ENCODE measurements at places on chromosomes 7 and 10.

- DNase-seq: no peak
These were observed 535.9 kb upstream of the POT1 start for GRCh38 chr7:125465527-125465926.

GRCh38 chr7:40015790-40016296 is 65.8 kb downstream of the CDK13 start:
- no peak for DNase-seq

DNA sequence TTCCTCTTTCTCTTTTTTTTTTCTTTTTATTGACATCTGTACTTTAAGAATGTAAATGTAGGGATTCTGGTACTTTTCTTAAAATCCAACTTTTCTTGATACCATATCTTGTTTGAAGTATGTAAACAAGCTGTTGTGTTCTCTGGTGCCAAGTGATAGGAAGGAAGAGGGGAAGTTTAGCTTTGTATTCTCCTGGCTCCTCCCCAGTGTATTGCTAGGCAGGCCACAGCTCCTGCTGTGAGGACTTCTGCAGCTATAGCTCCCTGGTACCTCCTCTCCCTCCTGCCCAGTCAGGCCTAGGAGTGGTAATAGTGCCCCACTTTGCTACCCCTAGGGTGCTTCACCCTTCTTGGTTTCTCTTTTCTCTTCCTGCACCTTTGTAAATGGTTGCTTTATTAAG is 45.3 kb upstream of the SP8 start:
- DNase-seq: no peak

DNA sequence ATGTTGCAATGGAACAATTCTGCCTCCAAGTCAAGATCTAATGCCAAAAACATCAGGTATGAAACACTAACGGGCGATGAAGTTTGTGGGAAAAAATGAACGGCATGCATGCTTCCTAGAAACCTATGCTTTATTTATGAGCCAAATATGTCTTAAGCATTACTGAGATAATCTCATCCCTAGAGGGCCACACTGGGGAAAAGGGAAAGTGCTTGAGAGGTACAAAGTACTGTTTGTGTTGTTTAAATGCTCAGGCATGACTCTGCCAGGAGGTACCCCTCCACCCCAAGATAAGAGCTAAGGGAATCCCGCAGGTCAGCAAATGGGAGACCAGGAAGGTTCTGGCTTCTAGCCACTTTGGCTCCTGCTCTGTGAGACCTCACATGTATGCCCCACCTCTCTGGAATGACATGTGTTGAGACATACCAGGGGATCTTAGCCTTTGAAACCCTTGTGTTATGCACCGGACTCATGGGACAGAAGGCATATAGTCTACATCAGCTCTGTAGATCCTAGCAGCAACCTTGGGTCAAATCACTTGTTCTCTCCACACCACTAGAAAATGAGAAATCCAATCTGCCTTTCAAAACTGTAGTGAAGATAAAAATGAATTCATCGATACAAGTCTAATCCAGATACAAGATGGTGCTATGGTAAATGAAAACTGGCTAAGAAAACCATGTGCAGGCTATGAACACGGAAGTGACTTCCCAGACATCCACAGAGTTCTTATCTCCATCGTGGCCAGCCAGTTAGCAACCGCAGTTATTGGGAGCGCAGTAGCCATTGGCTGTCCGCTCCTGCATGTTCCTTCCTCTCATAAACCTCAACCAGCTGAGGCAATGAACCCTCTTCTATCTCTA is 61.0 kb downstream of the CREB3L2 start:
- no peak for DNase-seq

DNA sequence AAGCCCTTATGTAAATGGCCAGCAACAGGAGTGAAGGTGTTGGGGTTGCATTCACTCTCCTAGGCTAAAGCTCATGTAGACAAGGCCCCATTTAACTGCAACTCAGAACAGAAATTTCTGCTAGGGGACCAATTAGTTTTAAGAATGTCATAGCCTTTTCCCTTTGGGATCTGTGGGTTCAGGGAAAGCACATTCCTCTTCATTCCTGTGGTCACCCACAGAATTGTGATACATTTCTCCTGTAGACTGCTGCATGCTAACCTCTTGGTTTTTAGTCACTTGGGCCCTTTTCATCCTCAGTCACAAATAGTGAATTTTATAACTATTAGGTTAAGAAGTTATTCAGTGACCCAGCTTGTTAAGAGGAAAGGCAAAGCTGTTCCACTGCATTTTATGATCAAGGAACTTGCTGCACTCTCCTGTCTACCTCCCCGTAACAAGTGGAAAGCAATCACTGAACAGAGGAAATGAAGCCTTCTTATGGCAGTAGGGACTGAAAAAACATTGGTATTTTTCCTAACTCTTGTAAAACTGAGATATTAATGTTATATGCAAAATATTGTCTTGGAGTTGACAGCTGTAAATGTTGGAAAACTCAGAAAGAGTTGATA is 124.9 kb downstream of the SND1 start:
- no peak for DNase-seq

GRCh38 chr7:124033095-124033806 is 384 bp upstream of the TMEM229A start:
- no peak for DNase-seq

DNA sequence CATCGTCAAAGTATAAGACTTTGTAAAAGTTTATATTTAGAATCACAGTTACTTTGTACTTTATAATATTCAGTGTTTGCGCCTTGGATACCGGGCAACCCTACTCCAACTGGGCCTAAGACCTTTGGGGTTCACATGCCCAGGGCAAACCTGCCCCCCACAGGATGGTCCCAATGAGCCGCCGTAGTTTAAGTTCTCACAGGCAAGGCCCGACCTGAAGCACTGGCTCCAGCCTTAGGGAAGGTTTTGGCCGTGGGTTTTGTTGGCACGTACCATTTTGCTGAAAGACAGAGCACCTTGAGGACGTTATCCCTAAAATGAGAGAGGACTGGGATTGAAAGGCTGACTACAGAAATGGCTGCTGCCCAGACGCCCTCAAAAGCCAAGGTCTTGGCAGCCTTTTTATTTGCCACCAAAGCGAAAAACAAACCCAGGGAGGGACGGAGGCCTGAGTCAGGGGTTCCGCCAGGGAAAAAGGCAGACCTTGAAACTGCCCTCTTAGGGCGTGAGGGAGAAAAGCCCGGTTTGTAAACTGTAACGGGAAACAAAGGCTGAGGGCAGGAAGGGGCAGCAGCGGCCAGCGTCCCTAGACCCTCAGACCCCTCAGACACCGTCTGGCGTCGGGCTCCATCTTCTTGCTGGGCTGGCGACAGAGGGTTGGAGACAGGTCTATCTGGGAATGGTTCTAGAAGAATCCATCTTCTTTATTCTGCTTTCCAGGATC is at the start of gene CCDC172:
CCDC172 (plus strand) TSS at position 222 of the 724 bp plus-strand sequence. CDS start 564 bp downstream, outside the sequence.
- no peak for DNase-seq

GRCh38 chr7:112882991-112883390 is 92.8 kb upstream of the TMEM168 start:
- no peak for DNase-seq
